Renal cortical epithelial cell (primary cell): ENCODE measurements at places on chromosomes 12 and 14.

DNA sequence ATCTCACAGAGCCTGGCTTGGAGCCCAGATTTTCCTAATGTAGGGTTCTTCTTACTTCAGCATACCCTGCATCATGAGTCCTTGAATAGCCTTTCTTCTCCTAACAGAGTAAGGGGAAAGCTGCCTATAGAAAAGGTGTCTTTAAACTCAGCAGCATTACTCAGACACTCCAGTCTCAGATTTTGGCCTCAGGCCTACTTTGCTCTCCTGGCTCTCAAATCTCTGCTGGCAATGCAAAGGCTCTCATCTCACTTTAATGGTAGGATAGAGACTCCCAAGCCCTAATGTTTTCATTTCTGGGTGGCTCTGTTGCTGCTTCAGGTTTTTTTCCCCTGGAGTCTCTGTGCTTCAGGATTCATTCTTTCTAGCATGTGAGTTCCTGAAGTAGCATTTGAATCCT is 9.1 kb upstream of the NKX2-8 start:
- no peak for DNase-seq

GRCh38 chr14:30849354-30849753 is 25.0 kb upstream of the COCH start:
- DNase-seq = no peak

- DNase-seq = no peak
Measured at GRCh38 chr12:77722536-77722935, 108.2 kb upstream of the NAV3 start.

- DNase-seq = no peak
Measured at GRCh38 chr12:24285448-24285847, 336.0 kb upstream of the SOX5 start.

- no peak for DNase-seq
Measured at GRCh38 chr12:130568501-130568900, 147.6 kb downstream of the RIMBP2 start.

GRCh38 chr12:110330124-110330523 is 49.1 kb downstream of the ATP2A2 start:
- DNase-seq = no peak

GRCh38 chr14:42814817-42815216 is 1208.1 kb downstream of the LRFN5 start:
- no peak for DNase-seq

GRCh38 chr12:112919121-112919520 is 12.4 kb downstream of the OAS1 start:
- no peak for DNase-seq

GRCh38 chr12:116929885-116930284 is 19.1 kb downstream of the FBXW8 start:
- no peak for DNase-seq

GRCh38 chr14:33909380-33910084 is 41.3 kb downstream of the EGLN3 start:
- no peak for DNase-seq

DNA sequence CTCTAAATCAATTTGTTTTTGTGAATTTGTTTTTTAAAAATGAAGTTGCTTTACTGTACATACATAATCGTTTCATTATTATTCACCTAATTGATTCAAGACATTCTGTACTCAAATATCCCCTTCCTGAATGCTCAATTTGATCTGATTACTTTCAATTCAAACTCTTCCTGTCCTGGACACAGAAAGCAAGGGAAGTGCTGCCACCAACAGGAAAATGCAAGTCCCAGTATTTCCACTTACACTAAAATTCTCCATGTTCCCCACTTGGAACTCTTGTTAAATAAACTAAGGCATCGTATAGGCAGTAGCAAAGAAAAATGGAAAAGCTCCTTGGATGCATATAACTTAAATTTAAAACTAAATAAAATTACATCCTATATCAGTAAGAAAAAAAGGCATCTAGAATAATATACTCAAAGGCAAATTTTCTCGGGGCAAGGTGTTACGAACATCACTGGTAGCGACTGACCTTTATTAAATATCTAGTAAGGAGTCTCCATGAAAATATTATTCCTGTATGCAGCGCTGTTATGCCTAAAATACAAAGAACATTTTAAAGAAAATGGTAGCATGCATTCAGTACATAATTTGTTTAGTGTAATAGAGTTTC is 72.0 kb upstream of the DBX2 start:
- DNase-seq = peak; percentile 64

DNA sequence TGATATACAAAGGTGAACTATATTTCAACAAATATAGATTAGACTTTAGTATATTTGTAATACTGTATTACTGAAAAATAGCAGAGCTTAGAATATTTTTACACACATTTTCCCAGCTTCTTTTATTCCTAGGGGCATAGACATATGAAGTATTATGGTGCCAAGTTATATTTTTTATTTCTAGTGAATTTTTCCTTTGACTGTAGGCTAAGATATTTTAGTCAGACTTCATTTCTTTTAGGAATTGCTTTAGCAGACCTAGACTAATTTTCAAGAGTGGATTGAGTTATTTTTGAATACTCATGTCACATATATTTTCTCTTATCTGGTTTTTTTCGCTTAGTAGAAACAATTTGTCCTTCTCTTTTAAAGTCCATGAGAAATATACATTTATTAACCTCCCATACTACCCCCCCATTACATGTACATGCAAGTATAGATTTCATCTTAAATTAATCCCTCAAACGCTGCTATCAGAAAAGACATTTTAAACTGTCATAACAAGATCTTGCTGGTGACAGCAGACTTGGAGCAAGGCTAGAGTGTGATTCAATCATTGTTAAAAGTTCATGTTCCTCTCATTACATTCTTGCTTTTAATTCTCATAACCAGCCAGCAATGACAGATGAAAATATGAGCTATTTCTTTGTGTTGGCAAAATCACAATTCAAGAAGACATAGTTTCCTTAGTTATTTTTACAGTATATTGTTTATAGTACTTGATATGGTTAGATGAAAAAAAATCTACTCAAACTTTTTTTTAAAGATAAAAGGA is 456.1 kb downstream of the AEBP2 start:
- DNase-seq = no peak

DNA sequence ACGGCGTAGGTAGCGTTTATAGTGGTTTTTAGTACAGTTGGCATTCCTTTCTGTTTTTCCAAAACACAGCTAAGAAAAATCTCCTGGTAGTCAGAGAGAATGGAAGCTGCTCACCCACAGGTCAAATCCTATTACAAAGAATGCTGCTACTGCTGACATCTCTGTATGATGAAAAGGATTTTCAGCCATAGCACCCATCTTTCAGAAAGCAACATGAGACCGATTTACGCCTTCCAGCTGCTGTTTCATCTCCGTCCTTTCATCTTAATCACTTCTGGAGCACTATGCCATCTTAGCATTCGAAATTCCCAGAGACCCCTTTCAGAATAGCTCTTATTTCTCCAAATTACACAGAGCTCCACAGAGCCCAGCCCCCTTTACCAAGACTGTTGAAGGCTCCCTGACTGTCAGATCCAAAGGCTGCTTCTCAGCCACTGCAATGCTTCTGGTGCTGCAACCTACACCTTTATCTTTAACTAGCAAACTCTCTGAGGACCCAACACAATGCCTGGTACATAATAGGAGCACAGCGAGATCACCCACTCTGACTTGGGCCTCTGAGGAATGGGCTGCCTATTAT is 211.8 kb downstream of the NEDD1 start:
- no peak for DNase-seq

- DNase-seq = no peak
Measured at GRCh38 chr14:101276309-101277091, 284.8 kb upstream of the DIO3 start.

DNA sequence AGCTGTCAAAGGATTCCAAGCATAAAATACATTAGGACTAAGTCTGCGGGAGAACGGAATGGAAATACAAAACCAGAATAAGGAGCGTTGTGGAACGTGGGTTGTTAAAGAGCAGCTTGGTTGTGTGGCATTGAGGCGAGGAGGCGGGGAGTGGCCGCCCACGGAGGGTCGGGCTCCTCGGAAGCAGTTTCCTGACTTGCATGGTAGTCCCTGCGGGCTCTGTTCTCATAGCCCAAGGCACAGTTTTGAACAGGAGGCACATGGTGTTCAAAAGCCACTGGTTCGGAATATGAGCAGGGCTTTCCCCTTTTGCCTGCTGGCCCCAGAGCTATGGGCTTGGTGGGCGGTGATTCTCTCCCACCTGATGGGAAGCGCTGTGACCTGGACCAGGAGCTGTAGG is 12.2 kb downstream of the DDX51 start:
- DNase-seq = no peak
